Common myeloid progenitor, CD34-positive (primary cell): ENCODE measurements at places on chromosomes 4 and X.
A peak's percentile ranks its signal among the peaks of the same experiment; 100 is the strongest.

DNA sequence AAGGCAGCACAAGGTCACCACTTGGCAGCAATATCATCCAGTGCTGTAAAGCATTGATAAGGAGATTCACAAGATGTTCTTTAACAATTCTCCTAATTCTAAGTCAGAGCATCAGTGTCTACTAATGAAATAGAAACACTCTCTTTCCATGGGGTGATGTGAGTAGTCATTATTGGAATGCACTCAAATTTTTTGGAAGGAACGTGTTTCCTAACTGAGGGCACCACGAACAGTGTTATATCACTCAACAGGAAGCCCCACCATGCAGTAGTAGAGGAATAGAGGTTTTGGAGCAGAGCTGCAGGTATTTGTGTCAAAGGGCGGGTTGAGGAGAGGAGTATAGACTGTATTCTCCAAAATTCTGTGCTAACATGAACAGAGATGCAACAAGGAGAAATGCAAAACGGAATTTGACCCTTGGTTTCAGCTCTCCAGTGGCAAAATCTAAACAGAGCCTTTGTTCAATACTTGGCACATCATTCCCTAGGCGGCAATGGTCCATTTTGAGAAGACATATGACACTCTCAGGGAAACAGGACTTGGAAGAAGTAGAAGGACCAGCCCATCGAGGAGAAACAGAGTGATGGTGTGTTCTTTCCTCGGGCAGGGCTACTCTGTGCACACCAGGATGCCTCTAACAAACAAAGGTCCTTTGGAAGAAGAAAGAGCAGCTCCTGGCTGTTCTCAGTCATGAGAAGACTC is 98.9 kb downstream of the CPEB2 start:
- no peak for DNase-seq

- peak; percentile 5 for DNase-seq
These were observed 53.6 kb upstream of the FUNDC1 start for GRCh38 chrX:44596277-44596676.

DNA sequence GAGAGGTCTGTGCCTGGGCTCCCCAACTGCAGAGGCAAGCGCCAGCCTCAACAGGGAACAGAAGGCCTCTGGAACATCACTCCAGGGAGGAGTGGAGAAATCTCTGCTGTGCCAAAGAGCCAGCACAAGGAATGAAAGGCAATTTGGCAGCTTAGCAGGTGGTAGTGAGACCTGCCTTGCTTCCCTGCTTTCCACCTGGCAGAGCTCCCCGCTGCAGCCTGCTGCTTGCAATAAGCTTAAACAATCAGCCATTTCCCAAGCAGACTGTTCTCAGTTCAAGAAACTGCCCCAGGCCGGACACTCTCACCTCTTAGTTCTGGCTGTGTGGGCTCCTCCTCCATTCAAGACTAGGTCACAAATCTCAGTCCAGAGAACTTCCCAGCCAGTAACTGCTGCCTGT is 370.6 kb downstream of the MAGEB5 start:
- no peak for DNase-seq

GRCh38 chrX:30153881-30154260 is 61.5 kb upstream of the MAGEB2 start:
- no peak for DNase-seq

DNA sequence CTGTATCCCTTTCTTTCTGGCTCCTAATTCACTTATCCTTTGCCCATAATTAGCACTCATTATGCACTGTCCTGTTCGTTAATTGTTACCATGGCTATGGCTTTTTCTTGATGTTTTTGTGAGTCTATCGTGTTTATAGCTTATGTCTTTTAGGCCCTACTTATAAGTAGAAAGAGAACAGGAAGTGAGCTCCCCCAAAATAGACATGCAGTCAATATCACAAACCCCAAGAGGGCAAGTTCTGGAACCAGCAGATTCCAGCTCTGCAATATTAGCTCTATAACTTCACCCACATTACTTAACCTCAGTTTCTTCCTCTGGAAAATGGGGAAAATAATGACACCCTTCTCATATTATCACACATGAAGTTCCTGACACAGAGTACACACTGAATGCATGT is 7.4 kb upstream of the HS3ST1 start:
- no peak for DNase-seq

GRCh38 chr4:18405054-18405453 is 383.5 kb upstream of the LCORL start:
- DNase-seq: no peak

DNA sequence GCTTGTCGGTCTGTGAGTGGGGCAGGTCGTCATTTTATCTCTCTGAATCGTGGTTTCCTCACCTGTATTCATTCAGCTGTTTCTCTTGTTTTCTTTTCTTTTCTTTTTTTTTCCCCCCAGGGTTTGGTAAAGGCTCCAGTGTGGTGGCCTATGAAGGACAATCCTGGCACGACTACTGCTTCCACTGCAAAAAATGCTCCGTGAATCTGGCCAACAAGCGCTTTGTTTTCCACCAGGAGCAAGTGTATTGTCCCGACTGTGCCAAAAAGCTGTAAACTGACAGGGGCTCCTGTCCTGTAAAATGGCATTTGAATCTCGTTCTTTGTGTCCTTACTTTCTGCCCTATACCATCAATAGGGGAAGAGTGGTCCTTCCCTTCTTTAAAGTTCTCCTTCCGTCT is 41.4 kb downstream of the MAP7D3 start:
- DNase-seq: no peak

GRCh38 chr4:75939890-75940691 is 722 bp downstream of the NAAA start:
- DNase-seq: peak; percentile 83

- no peak for DNase-seq
These were observed 555.4 kb downstream of the BCOR start for GRCh38 chrX:39542316-39542715.
